NCI-H774 (cell line): ENCODE measurements at places on chromosomes 4 and X.

- DNase-seq, result no peak
Observed at GRCh38 chrX:68823413-68824151, 5.2 kb upstream of the EFNB1 start.

DNA sequence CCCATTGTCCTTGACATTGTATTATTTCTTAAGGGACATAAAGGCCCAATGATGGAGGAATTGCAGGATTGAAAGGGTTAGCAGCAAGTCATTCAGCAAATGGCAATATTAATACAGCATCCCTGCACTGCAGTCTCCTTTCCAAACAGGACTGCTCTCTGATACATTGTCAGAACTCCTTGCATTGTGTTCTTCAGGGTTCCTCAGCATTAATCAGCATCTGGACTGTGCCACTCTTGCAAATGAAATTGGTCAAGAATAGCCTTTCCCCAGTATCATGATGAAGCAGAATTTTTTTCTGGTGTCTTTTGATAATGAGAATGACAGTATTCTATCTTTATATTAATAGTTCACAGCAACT lies 272.6 kb upstream of the HAND2 start:
- no peak for DNase-seq

GRCh38 chr4:17787315-17787714 lies 5.9 kb upstream of the FAM184B start:
- DNase-seq, result no peak

DNA sequence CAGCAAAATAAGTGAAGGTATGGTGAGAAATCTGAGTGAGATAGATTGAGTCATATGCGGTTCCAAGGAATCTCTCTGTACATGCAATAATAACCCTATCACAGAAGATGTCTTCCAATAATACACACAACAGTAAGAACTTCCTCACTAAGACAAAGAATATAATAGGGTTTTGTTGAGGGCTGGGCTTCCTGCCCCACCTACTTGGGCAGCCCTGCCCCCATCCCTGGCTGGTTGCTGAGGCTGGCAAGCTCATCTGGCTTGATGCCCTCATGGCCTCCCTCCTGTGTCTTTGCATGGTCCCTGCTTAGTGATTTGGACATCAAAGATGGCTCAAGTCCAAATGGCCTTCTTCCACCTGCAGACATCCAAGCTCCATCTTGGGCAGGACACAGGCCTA lies 2.7 kb downstream of the GEMIN8 start:
- DNase-seq, result no peak

GRCh38 chr4:173883821-173884220 lies 353.8 kb upstream of the HAND2 start:
- no peak for DNase-seq

GRCh38 chrX:153669174-153669890 lies 4.3 kb downstream of the PNCK start:
- no peak for DNase-seq

DNA sequence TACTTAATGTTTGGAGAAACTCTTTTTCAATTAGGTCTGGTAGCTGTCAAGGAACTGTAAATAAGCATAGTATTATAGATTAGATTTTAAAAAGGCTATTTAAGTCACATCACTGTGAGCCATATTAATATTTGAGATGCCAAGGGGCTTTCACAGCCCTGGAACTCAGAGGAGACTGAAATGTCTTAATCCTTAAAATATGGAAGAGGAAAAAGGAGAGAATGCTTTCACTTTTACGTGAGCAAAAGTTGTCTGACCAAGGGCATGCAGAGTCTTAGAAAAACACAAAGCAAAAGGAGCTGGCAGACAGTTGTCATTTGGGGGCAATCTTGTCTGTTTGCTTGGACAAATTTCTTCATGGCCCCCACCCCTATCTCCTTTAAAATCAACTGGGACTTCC lies 253.2 kb upstream of the IGFBP7 start:
- no peak for DNase-seq

GRCh38 chrX:72408885-72409284 lies 103.2 kb upstream of the CITED1 start:
- no peak for DNase-seq

GRCh38 chr4:7342223-7343080 lies 92.3 kb downstream of the PSAPL1 start:
- DNase-seq, result no peak

DNA sequence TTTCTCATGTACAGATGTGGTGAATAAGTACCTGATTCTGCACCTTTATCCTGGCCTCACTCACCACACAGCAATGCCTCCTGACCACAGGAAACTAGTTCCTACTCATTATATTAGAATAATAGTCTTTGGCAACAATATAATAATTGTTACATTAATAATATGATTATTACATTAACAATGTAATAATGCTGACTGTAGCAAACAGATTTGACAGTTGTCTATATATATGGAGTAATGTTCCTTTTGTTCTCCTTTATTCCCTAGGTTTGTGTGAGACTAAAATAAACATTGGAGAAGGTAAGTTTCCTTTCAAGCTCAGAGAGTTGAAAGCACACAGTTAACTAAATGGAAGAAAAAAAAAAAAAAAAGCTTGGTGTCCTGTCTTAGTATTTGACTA lies 40.6 kb upstream of the NAA11 start:
- no peak for DNase-seq

DNA sequence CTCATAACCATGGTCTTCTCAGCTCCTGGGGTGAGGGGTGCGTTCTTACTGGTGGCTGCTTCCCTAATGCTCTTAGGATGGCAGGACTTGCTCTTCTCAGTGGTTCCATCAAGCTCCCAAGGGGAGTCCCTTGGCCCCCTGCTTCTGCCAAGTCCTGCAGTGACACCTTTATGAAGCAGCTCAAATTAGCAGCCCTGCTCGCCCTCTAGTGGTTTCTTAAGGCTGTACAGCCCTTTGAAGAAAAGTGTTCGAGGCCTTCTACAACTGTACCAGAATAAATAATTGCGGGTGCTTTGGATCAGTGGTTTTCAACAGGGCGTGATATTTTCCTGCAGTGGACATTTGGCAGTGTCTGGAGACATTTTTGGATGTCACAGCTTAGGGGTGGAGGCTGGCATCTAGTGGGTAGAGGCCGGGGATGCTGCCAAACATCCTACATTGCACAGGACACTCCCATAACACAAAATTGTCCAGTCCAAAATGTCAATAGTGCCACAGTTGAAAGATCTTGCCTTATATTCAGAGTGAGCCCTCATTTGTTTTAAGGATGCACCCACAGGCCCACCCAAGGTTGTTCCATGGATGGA lies 204.7 kb upstream of the S100G start:
- DNase-seq, result peak; percentile 10

GRCh38 chr4:10728016-10728415 lies 43.4 kb upstream of the CLNK start:
- peak; percentile 20 for DNase-seq

GRCh38 chr4:100981447-100982204 lies 365.7 kb downstream of the PPP3CA start:
- DNase-seq, result no peak

- DNase-seq, result no peak
Observed at GRCh38 chrX:111133389-111133788, 37.4 kb downstream of the PAK3 start.

DNA sequence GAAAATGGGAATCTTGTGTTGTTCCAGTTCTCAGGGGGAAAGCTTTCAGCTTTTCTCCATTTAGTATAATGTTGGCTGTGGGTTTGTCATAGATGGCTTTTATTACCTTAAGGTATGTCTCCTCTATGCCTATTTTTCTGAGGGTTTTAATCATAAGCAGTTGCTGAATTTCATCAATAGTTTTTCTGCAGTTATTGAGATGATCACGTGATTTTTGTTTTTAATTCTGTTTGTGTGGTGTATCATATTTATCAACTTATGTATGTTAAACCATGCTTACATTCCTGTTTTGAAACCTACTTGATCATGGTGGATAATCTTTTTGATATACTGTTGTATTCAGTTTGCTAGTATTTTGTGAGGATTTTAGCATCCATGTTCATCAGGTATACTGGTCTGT lies 66.8 kb upstream of the CENPE start:
- DNase-seq, result no peak

GRCh38 chrX:136097871-136098805 lies 49.2 kb upstream of the FHL1 start:
- no peak for DNase-seq

DNA sequence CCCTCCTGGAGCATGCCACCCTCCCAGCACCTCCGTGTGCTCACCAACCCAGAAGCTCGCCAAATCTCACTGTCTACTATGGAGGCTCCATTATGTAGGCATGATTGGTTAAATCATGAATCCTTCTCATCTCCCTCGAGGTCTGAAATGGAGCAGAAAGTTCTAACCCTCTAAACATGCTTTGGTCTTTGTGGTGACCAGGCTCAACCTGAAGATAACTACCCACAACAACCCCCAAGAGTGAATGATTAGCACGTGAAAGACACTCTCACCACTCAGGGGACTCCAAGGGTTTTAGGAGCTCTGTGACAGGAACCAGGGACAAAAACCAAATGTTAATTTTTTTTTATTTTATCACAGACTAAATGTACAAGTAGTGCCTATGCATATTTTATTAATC lies 47.2 kb downstream of the APBB2 start:
- DNase-seq, result no peak
